ENCODE measurements at places on chromosomes 6 and 20.

GRCh38 chr6:14149739-14150130 is 32.2 kb downstream of the CD83 start:
- no peak for DNase-seq

DNA sequence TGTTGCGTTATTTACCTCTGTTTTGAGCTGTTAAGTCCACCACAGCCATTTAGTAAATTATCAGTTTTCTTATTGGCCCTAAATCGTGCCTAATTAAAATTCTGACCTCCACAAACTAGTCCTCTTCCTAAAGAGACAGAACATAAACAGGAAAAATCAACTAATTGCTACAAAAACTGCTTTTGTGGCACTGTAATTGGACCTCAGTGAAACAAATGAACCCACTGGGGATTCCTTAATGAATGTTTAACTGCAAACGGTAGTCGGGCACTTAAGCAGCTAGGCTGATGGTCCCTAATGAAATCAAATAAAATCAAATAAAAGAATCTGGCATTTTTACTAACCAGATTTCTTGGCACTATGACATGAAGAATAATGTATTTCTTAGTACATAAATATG is 513.4 kb upstream of the SLC35B3 start:
- DNase-seq, result no peak

DNA sequence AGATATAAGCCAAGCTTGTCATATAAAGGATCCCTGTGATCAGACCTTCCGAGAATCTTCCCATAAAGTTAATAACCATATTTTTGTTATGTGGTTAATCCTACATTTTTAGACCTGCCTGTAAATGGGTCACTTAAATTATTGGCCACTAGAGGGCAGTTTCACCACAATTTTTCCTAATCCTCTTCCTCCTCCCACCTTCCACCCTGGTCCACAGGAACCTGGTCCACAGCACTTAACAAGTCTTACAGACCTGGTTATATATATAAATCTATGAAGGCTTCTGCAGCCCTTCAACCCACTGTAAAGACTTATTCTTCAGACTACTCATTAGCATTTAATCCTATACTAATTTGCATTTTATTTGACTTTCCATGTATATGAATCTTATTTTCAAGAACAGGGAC is 28.3 kb downstream of the MRS2 start:
- no peak for DNase-seq

DNA sequence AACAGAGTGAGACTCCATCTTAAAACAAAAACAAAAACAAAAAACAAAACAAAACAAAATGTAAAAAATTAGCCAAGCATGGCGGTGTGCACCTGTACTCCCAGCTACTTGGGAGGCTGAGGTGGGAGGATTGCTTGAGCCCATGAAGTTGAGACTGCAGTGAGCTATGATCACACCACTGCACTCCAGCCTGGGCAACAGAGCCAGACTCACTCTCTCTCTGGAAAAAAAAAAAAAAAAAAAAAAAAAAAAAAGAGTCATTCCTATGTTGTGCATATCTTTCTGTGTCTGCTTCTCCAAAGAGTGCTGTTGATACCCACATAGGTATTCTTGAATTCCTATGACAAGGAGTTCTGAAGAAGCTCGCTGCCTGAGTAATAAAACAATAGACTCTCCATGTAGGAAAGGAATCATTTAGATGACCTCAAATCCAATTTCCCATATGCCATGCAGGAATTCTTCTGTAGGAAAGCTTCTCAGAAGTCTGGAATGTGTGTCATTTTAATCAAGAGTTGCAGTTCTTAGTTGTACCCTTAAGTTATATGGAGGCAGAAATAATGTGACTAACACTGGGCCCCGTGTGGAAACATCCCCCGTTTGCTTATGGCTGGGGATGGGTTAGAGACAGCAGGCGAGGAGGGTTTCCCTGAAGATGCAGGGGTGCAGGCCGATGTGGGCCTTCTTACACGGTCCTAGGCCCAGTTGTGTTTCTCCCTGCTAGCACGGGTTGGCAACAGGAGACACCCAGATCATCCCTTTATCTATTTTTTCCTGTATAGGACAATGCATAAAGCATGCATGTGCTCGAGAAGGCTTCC is 79.4 kb downstream of the ZDHHC14 start:
- no peak for DNase-seq

DNA sequence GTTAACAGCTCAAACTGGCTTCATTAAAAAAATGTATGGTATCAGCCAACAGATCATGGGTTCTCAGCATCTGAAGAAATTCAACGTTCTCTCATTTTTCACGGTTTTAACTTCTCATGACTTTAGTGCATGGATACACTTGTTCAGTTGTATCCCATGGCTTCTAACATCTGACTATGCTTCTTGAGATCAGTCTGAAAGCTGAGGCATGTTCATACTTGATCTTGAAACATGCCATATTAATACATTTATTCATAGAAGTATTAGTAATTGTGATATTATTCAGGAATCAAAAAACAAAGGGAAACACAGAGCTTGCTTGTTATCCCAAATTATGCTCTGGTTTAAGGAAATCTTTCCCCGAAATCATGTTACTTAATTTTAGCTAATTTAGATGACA is 649.4 kb downstream of the PRKN start:
- DNase-seq, result no peak

- DNase-seq, result no peak
Measured at GRCh38 chr20:63484651-63485403, 12.4 kb upstream of the KCNQ2 start.

DNA sequence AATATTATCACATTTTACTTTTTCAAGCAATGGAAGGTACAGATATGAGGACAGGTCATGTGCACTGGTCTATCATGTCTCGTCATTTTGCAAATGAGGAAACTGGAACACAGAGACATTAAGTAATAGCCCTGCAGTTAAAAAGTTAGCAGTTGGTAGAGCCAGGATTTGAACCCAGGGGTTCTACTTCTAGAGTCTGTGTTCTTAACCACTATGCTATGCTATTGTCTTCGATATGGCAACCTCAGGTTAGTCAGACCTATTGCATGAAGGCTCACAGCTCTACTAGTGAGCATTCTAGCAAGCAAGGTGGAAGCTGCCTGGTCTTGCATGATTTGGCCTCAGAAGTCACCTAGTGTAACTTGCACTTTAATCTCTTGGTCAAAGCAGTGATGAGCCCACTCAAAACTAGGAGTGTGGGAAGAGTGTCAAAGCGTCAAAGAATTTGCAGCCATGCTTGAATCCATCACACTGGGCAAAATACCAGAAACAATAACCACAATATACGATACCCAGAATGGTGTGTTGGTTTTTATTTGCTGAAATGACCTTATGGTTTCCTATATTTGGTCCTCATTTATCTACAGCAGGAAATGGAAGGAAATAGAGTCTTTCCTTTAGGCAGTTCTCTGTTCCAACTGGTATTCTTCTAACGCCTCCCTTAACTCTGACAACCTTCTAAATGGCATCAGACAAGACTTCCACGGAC is 20.4 kb upstream of the BMP2 start:
- DNase-seq, result no peak

DNA sequence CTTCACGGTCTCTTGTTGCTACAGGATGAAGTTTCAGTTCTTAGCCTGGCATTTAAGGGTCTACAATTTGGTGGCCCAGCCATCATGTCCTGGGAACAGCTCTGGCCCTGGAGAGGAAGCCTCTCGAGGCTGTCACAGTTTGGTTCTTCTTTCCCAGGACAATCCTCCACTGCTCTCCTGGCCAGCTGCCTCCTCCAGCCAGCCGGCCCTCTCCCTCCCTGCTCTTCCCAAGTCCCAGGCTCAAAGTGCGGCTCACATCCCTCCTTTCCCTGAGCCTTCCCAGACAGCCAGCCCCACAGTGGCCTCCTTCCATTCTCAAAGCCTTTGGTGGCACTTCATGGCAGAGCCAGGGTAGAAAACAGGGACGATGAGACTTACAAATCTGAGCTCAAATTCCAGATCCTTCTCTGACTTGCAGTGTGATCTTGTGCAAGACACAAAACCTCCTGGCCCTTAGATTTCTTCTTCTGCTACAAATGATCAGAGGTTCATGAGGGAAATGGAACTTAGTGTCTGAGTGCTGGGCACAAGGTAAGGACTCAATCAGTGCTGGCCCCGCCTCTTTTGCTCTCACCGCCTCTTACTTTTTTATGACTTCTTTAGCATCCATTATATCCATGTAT is 223.8 kb upstream of the ECI2 start:
- no peak for DNase-seq

GRCh38 chr6:41934278-41935192 is 7.1 kb downstream of the CCND3 start:
- DNase-seq, result no peak

- DNase-seq, result no peak
Measured at GRCh38 chr6:159059141-159059540, 14.3 kb upstream of the TAGAP start.

DNA sequence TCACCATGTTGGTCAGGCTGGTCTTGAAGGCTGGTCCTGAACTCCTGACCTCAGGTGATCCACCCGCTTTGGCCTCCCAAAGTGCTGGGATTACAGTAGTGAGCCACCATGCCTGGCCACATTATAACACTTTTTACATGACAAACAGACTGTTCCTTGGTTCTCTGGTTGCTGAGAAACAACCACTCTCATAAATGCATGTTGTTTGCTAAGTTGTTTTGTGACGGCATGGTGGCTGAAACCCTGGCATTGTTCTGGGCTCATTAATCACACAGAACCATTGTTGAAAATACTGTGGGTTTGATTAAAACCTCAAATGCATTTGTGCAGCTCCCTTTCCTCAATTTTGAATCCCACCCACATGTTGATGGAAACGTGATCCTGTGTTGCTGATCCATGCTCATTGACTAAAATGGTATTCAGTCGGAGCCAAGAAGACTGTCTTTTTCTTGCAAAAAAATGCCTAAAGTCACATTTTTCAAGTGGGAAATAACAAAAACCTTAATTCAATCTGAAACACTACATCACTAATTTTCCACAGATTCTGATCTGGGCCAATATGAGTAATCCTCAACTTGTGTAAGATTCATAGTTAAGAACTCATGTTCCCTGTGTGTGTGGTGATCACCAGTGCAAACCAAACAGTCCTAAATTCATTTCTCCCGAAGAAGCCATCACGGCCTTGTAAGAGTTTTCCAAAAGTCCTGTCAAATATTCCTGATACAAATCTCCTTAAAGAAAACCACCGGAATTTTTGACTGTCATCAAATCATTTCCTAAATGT is 132.8 kb downstream of the FNDC1 start:
- no peak for DNase-seq

GRCh38 chr20:23231561-23232218 is 118.9 kb upstream of the NXT1 start:
- no peak for DNase-seq

GRCh38 chr20:24479595-24479994 is 10.2 kb downstream of the SYNDIG1 start:
- DNase-seq, result no peak

- no peak for DNase-seq
Measured at GRCh38 chr6:152127432-152128165, 320.1 kb downstream of the ESR1 start.

DNA sequence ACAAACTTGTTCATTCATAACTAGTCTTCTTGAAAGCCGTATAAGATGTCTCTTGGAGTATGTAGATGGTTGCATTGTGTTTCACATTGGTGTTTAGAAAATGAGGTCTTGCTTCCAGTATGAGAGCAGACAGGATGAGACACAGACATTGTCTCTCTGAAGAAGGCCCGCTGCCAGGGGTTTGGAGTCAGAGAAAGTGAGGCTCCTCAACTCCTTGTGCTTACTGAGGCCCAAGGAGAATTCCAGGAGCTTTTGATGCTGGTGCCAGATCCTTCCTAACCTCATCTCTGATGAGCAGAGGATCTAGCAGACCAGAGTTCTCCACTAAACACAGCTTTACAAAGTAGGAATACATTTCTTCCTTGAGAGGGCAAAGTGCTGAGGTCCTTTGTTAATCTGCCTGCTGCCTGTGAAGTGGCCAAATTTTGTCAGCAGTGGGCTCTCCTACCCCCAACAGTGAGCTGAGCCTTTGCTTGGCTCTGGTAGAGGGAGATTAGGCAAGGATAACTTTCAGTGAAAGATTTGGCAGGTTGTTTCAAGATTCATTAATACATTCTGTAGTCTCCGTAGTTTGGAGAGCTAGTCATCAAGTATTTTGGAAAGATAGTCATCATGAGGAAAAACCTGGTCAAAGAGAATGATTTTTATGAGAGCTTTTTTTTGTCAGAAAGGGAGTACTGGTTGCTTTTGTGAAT is 9.7 kb downstream of the MAPRE1 start:
- DNase-seq, result no peak

DNA sequence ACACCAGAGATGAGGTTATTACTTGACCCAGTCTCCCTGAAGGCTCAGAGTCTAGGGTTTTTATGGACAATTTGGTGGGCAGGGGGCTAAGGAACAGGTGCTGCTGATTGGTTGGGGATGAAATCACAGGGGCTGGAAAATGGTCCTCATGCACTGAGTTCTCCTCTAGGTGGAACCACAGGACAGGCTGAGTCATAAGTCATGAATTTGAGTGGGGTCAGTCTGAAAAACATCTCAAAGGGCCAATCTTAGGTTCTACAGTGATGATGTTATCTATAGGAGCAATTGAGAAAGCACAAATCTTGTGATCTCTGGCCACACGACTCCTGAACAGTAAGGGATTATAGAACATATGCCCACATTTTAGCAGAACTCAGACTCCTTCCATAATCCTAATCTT is 5.9 kb upstream of the MRS2 start:
- DNase-seq, result no peak

GRCh38 chr20:36425166-36425565 is 116.2 kb upstream of the MYL9 start:
- DNase-seq, result no peak

Data from urinary bladder (tissue), 4 donors.